Mesenchymal stem cell (in vitro differentiated cells and primary cell): ENCODE measurements at places on chromosomes 1 and 21.

- no peak for DNase-seq
These were observed 15.0 kb upstream of the RGS4 start for GRCh38 chr1:163054181-163054591.

DNA sequence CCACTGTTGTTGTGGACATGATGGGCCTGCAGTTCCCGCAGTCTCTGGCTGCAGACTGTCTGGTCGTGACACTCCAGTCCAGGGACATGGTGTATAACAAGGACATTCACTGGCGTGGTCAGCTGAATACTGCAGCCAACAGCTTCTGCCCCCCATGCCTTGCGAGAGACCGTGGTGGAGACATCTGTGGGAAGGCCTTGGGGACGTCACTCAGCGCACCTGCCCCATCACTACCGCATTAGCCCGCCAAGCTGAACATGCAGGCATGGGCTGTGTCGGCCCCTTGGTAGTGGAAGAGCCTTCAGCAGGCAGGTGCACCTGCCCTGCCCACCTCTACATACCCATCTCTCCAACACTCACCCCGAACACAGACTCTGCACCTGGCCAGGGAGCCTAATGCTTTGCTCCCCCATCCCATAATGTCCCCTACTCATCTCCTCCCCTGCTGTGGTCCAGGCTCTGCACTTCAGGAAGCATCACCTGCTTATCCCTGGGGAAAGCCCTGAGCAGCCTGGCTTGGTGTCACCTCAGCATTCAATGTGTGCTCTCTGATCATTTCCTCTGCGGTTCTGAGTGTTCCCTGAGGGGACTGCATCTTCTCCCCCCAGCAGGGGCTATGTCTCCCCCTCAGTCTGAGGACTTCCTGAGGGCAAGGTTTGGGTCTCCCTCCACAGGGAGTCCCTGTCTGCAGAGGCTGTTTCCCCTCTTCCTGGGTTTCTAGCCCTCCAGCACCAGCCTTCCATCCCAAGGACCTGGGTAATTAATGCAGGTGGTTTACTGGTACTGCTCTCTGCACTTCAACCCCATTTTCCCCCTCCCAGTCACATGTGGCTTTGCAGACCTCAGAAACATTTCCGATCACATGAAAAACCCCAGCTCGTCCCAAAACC, 3.2 kb downstream of the PGLYRP4 start:
- no peak for DNase-seq

GRCh38 chr1:2433936-2434655, 21.7 kb upstream of the PEX10 start:
- no peak for DNase-seq

- no peak for DNase-seq
These were observed 29.9 kb upstream of the DISP3 start for GRCh38 chr1:11449100-11449403.
